Cerebellar cortex (tissue), 1 donor: ENCODE measurements at places on chromosomes 4 and X.

DNA sequence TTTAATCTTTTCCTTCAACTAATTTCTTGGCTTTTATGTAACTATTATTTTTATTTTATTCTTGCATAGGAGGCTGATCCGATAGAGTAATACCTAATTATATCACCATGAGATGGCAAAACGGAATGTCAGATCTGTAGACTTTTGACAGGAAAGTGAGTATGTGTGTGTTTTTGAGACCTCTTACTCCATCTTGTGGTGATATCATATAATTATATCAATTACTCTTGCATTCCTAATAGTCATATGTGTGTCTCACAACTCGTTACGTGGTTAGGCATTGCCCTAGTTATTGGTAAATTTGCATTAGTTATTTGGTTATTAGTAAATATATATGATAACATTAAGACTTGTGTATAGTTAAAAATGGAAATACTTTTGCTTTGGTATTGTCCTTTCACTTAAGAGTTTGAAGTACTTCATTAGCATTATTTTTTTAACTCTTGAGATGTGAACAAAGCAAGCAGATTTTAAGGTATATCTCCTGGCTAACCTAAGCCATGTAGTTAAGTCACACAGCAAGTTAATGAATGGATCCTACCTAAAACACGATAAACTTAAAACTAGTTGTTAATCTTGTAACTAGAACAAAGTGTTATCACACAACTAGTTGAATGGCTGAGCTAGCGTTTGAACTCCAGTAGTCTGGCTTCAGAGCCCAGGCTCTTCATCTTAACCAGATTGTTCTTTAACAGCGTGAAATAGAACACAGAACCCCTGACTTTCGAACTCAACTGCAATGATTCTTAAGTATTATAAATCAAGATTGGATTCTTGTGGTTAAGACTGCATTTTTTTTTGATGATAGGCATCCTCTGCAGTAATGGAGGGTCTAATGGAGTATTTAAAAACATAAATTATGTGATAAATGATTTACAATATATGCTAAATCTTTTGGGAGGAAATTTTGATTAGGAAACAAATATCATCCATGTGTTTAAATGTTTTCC is 67.1 kb downstream of the PGRMC2 start:
- peak; percentile 34 for DNase-seq

DNA sequence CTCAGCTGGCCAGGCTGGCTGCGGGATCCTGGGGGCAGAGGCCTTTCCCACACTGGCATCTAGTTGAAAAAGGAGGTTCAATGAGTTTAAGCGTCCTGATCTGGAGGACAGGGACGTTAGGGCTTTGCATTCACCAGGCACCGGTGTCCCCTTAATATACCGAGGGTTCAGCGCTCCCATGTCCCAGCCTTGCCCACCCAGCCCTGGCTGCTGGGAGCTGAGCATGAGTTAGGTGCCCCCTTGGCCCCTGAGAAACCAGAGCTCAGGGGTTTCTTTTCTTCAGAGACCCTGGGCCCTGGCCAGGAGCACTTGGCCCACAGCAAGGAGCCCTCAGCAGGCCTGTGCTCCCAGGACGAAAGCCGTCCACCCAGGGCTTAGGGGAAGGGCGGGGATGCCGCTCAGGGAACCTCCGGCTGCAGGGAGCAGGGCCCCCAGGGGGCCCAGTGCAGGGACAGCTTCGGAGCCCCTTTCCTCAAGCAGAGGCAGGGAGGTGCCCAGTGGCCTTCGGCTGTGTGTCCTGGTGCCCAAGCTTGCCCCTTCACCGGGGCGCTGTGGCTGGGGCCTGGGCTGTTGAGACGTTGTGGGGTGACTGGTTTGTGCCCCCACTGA is 20.9 kb upstream of the DUSP9 start:
- no peak for DNase-seq

- DNase-seq = no peak
Observed at GRCh38 chrX:12089740-12090139, 48.5 kb upstream of the FRMPD4 start.

DNA sequence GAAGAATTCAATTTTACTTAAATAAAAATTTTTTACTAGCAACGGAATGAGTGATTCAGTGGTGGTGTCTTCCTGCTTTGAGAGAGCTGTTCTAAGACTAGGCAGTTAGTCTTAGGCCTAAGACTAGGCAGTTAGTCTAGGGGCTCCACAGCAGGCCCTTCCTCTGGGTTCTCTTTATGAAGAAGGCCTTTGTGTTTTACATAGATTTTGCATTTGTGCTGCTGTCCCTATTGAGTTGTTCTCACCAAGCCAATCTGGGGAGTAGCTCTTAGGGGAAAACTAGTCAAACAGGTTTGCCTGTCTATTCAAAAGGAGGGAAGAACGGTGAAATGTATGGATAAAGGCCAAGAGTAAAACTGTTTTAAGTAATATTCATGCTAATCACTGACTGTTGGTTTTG is 7.6 kb downstream of the UGT8 start:
- DNase-seq = no peak

GRCh38 chrX:45424326-45424725 is 223.7 kb upstream of the DIPK2B start:
- no peak for DNase-seq

GRCh38 chr4:54016504-54016903 is 47.9 kb downstream of the CHIC2 start:
- peak; percentile 14 for DNase-seq

GRCh38 chr4:8050555-8051206 is 107.9 kb downstream of the ABLIM2 start:
- DNase-seq = peak; percentile 83
